ENCODE measurements at places on chromosomes 6 and 20.

GRCh38 chr6:155528335-155528734 is 72.7 kb upstream of the NOX3 start:
- no peak for DNase-seq

GRCh38 chr6:95286874-95287273 is 290.5 kb upstream of the MANEA start:
- no peak for DNase-seq

DNA sequence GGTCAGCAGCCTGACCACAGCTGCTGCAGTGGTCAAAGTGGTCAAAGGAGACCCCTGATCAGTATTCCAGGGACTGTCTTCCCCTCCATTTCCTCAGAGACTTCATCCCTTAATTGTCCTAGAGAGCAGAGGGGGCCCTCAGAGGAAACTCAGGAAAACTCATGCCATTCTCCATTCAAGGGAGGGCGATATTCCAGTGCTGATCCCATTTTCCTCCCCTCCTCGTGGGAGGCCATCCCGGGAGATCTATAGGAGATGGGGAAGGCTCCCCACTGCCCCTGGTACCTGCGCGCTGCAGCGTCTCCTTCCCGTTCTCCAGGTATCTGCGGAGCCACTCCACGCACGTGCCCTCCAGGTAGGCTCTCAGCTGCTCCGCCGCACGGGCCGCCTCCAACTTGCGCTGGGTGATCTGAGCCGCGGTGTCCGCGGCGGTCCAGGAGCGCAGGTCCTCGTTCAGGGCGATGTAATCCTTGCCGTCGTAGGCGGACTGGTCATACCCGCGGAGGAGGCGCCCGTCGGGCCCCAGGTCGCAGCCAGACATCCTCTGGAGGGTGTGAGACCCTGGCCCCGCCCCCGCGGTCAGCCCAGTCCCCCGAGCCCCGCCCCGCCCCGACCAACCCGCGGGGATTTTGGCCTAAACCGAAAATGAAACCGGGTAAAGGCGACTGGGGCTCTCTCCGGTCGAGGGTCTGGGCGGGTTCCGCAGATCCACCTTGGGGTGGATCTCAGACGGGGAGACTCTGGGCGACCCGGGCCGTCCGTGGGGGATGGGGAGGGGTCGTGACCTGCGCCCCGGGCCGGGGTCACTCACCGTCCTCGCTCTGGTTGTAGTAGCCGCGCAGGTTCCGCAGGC is 878 bp downstream of the HLA-C start:
- DNase-seq: peak; percentile 46

- no peak for DNase-seq
These were observed 339.6 kb upstream of the PRDM1 start for GRCh38 chr6:105746509-105746908.

GRCh38 chr6:24229696-24230405 is 103.8 kb downstream of the NRSN1 start:
- DNase-seq: no peak

- DNase-seq: no peak
These were observed 229.5 kb downstream of the THBS2 start for GRCh38 chr6:169024047-169024660.

DNA sequence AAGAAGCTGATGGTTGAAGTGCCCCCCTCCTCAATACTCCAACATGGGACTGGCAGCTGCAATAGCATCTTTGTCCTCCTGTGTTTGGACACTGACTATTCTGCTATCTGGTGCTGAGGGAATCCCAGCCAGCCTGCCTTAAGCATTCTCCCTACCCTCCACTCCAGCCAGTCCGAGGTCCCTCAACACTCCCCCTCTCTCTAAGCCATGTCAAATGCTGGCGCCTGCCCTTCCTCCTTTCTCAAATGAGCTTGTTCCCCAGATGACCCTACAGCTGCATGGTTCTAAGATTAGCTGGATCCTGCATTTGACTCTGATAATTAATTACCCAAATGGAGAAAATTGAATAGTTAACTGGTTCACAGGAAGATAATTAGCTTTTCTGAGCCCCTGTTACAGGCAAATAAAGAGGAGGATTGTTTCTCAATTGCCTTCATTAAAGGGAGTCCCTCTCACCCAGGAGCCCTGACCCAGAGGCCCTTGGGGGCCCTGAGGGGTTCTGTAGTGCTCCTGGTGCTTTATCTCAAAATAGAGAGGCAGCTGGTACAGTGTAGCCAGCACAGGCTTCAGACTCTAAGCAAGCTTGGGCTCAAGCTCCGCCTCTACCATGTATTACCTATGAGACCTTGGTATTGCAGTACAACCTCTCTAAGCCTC is 37.9 kb upstream of the CHD6 start:
- no peak for DNase-seq

DNA sequence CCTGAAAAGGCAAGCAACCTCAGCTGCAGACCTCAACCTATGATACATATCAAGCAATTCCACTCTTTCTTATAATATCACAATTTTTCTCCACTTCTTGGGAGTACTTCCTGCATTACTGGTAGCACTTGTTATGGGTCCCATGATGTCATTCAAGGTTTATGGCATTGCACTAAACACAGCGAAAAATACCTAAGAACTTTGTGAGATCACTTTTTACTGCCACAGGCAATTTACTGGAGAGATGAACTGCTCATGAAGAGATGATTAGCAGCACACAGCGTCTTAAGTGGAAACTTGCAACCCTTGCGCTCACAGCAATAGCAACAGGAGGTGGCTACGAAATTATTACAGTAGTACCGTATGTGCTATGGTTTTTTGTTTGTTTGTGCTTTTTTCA is 19.3 kb upstream of the RIMS4 start:
- no peak for DNase-seq

DNA sequence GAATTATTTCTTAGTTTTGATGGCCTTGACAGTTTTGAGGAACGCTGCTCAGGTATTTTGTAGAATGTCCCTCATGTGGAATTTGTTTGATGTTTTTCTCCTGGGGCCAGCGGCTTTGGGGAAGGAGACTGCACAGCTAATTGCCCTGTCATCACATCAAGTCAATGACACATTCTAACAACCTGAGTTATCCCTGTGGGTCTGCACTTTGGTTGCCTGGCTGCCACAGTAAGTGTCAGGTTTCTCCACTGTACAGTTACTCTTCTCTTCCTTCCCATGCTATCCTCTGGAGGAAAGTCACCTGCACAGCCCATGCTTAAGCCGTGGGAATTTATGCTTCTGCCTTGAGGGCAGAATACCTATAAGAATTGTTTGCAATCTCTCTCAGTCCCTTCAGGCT is 1.4 kb upstream of the TREML4 start:
- DNase-seq: no peak

DNA sequence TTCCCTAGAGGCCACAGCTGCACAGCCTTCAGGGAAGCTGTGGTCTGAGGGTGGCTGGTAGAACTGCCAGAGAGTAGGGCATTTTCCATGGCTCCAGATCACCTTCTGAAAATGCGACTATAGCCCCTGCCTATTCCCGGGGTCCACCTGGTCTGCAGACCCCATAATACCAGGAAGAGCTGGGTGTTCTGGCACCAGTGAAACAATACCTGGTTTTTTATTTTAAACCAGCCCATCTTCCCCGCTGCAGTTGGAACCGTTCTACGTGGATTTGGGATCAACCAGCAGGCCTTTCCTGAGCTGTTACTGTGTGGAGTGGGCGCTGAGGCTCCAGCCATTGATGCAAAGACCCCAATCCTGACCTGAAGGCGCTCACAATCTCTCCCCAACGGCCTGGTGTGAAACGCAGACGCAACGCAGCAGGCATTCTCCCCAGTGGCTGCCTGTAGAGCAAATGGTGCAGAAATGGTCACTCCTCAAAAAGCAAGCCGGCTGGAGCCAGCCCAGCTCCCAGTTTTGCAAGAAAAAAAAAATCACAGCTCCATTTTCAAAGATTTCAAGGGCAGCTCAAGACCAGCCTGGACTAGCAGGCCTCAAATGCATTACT is 11.3 kb downstream of the NPEPL1 start:
- DNase-seq: no peak

DNA sequence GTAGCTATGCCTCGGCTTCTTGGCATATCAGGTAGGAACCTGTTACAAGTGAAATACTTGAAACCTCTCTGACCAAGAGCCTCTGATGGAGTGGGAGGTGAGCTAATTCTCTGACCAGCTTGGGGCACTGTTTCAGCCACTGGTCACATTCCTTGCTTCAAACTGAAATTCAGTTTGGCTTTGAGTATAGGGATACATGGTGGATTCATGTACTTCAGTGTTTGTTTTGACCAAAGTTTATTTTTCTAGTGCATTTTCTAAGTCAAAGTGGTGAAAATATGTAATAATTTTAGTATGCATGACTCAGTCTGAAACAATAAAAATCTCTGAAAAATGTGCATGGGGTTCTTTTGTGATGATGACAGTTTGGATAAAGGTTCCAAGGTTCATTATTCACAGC is 18.6 kb downstream of the TTPAL start:
- DNase-seq: no peak

- no peak for DNase-seq
These were observed 34.0 kb upstream of the MMS22L start for GRCh38 chr6:97316978-97317377.

- no peak for DNase-seq
These were observed 238.2 kb downstream of the SYNE1 start for GRCh38 chr6:152398993-152399392.

DNA sequence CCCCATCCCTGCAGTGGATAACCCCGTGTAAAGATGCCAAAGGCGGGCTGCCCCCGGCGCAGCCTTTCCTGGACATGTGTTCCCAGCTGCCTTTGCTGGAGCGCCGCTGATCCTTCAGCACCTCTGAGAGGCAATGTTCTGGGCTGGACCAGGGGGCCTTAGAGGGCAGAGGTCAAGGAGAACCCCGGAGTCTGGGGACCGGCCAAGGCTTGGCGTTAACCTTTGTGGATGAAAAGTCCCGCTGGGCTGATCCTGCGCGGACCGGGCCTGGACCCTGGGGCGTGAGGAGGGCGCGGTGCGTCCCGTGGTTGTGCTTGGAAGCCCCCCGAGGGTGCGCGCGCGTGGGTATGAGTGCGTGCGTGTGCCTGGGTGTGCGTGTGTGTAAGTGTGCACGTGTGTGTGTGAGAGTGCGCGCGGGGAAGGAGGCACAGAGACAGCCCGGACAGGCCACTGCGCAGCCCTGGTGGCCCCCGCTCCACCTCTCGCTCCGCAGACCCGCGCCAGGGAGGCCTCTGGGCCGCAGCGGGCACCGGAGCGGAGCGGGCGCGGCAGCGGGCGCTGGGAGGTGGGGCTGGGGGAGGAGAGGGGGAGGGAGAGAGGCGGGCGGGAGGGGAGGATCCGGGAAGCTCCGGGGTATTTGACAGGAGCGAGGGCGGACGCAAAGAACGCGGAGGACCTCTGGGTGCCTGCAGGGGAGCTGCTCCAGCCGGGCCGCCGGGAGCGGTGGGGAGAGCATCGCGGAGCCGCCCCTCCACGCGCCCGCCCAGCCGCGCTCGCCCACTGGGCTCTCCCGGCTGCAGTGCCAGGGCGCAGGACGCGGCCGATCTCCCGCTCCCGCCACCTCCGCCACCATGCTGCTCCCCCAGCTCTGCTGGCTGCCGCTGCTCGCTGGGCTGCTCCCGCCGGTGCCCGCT is at the start of gene SMOC2:
TSS of gene SMOC2 (plus strand) at position 665 of the 914 bp plus-strand sequence. CDS start at position 852, 187 bp downstream.
- no peak for DNase-seq

DNA sequence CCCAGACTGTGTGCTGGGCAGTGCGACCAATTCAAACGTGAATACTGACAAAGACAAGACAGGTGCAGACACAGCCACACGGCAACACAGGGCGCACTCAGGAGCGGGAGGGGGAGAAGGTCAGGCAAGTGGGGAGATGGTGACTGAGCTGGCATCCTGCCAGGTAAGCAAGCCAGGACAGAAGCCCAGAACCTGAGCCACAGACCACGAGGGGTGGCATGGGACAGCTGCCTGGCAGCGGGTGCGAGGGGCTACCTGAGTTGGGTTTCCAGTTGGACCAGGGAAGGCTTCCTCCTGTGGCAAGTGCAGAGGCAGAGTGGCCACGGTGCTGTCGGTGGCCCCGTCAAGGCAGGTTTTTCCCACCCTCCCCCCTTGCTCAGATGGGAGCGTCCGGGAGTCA is 215.2 kb upstream of the ARID1B start:
- no peak for DNase-seq

GRCh38 chr6:40251637-40252300 is 317.5 kb upstream of the MOCS1 start:
- DNase-seq: no peak

DNA sequence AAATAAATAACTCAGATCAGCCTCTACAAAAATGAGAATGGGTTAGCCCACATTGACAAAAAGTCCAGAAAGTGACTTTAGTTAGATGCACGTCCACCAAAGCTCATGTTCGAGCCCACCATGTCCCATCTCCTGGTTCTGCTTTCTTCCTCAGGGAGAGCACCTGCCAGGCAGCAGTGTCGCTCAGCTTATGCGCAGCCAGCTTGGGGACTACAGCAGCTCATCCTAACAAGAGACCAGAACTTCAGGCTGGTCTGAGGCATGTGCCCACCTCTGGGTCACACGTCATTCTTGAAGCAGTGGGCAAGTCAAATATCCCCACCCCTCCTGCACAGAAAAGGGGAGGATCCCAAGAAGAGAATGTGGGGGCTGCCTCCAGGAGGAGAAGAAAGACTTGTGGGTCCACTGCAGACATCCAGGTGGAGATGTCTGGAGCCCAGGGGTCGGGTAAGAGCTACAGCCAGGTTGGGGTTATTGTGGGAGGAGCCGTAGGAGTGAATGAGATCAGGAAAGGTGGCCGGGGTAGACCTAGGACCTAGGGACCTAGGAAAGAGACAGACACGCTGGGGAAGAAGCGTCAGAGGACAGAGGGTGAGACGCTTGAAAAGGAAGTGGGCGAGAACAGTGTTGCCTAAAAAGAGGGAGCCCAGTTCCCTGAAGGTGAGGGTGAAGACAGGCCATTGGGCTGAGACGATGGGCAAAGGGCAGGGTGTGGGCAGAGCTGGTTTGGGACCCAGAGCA is 52.5 kb downstream of the SSR1 start:
- DNase-seq: no peak

DNA sequence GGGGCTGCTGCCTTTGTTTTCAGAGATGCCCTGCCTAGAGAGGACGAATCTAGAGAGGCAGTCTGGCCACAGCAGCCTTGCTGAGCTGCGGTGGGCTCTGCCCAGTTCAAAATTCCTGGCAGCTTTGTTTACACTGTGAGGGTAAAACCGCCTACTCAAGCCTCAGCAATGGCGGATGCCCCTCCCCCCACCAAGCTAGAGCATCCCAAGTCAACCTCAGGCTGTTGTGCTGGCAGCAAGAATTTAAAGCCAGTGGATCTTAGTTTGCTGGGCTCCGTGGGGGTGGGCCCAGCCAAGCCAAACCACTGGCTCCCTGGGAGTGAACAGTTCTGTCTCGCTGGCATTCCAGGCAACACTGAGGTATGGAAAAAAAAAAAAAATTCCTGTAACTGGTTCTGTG is 970.9 kb downstream of the TBC1D32 start:
- no peak for DNase-seq

Data from stimulated activated naive CD4-positive, alpha-beta T cell treated with Interleukin-2 at 50 U/mL for 16 hours (primary cell).